Stimulated activated CD4-positive, alpha-beta T cell treated with anti-CD3 and anti-CD28 coated beads, TNF-alpha, amount 100 ng/mL, for 1 hour (primary cell): ENCODE measurements at places on chromosomes 5 and 9.

DNA sequence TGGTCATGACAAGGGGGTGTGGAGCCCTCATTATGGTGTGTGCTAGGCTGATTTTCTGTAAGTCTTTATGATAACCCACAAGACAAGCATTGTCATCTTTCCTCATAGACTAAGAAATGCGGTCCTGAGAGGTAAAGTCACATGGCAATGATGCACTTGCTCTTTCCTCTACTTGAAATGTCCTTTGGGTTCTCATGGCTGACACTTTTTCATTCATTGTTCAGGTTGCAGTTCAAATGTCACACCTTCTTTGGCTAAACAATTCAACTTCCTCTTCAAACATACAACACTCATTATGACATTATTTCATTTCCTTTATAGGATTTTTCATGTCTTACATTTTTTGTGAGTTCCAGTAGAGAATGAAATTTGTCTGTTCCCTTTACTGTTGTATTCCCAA, 323.6 kb upstream of the PRR16 start:
- no peak for DNase-seq

- no peak for DNase-seq
These were observed 192.4 kb downstream of the GABBR2 start for GRCh38 chr9:98516205-98516896.

GRCh38 chr5:157486221-157486681, 26.2 kb downstream of the NIPAL4 start:
- DNase-seq, result no peak

GRCh38 chr5:21164425-21164824, 1176.4 kb upstream of the CDH18 start:
- no peak for DNase-seq

DNA sequence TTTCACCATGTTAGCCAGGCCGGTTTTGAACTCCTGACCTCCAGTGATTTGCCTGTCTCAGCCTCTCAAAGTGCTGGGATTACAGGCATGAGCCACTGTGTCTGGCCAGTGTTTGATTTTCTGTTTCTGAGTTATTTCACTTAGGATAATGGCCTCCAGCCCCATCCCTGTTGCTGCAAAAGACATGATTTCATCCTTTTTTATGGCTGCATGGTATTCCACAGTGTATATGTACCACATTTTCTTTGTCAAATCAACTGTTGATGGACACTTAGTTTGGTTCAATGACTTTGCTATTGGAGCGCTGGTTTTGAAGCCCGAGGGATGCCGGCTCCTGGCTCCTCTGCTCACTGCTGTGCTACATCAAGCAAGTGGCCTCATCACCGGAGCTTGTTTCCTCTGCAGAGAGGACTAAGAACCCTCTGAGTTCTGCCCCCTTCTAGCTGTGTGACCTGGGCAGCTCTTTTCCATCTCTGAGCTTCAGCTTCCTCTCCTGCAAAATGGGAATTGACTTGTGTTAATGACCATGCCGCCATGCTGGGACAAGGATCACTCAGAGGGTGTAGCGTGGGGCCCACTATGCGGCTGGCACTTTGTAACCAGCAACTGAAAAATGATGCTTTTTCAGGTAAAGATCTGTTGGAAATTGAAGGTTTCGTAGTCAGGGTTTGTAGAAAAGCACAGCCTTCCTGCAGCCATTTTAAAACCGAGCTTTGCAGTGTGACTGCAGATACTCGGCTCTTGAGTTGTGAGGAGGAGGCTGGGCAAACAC, 4.6 kb upstream of the NEURL1B start:
- no peak for DNase-seq
